ENCODE measurements at places on chromosomes 5 and 9.
A peak's percentile ranks its signal among the peaks of the same experiment; 100 is the strongest.

- no peak for DNase-seq
Measured at GRCh38 chr5:125814119-125814518, 609.1 kb upstream of the GRAMD2B start.

- no peak for DNase-seq
Measured at GRCh38 chr9:136115641-136116359, 2.9 kb downstream of the TMEM250 start.

GRCh38 chr9:33139421-33140228 lies 27.5 kb downstream of the B4GALT1 start:
- DNase-seq, result peak; percentile 88

- DNase-seq, result no peak
Measured at GRCh38 chr9:78567693-78568092, 270.8 kb downstream of the PSAT1 start.

GRCh38 chr5:135063511-135064234 lies 29.6 kb upstream of the PITX1 start:
- DNase-seq, result peak; percentile 57

DNA sequence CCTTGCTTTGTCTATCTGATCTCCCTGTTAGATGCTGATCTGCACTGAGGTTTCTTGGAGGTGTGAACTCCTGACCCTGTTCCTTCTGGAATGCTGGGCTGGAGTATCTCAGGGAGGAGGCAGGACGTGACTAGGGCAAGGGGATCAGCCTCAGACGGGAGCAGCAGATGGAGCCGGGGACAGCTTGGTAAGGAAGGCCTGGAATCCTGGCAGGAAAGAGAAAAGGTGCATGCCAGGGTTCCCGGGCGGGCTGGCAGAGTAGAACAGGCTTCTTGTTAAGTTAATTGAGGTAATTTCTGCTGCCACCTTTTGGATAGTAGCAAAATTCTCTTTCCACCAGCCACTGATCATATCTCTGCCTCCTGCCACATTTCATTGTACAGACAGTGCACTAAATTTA lies 180.9 kb downstream of the ZNF462 start:
- DNase-seq, result no peak

- no peak for DNase-seq
Measured at GRCh38 chr5:135304352-135305221, 94.4 kb downstream of the MACROH2A1 start.

DNA sequence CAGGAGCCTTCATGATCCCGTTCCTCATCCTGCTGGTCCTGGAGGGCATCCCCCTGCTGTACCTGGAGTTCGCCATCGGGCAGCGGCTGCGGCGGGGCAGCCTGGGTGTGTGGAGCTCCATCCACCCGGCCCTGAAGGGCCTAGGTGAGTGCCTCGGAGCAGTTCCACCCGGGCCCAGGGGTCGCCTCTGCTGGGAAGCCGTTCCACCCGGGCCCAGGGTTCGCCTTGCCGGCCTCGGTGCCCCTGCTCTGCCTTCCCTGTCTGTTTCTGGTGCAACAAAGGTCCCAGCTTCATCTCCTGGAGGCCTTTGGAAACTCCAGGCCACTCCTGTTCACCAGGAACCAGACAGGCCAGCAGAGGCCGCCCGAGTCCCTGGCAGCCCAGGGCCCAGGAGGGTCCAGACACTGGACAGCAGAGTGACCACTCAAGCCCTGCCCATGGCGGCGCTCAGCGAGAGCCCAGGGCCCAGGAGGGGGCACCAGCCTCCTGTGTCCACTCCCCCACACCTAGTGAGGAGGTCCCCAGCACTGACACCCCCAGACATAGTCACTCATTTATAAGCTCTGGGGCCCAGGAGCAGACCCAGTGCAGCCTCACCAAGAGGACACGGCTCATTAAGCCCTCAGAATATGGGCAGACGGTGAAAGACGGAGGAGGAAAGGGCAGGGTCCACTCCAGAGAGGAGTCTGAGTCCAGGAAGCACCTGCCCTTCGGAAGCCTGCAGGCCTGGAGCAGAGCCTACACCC lies 7.5 kb downstream of the SLC6A19 start:
- DNase-seq, result no peak

DNA sequence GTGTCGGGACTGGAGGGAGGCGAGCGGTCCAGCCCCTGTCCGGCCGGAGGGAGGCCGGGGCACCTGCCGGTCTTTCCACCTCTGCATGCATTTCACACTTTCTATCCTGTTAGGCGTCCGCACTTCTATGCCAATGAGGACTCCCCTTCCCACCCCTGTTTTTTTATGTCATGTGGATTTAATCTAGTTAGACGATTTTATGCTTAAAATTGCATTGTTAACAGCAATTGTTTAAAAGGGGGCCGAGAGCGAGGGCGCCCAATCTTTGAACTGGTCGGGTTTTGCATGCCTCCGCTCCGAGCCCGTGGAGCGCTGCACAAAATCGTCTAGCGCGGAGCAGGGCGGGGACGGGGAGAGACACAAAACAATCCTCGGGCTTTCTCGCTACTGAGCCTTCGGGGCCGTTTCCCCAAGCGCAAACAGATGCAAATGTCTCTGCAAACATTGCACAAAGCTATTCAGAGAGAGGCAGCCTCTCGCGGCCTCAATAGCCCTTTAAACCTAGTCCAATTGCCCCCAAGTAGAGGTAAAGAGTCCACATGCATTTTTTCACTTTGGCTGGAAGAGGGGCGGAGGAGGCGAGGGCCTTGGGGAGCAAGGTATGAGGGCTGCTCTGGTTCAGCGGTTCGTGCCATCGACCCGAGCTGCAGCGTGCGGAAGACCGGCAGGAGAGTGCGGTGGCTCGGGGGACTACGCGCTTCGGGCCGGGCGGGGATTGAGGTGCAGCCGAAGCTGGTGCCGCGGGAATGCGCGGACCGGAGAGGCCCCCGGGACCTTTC lies 37.5 kb upstream of the TIFAB start:
- DNase-seq, result no peak

- DNase-seq, result peak; percentile 79
Measured at GRCh38 chr5:93677359-93677891, 64.0 kb downstream of the POU5F2 start.

DNA sequence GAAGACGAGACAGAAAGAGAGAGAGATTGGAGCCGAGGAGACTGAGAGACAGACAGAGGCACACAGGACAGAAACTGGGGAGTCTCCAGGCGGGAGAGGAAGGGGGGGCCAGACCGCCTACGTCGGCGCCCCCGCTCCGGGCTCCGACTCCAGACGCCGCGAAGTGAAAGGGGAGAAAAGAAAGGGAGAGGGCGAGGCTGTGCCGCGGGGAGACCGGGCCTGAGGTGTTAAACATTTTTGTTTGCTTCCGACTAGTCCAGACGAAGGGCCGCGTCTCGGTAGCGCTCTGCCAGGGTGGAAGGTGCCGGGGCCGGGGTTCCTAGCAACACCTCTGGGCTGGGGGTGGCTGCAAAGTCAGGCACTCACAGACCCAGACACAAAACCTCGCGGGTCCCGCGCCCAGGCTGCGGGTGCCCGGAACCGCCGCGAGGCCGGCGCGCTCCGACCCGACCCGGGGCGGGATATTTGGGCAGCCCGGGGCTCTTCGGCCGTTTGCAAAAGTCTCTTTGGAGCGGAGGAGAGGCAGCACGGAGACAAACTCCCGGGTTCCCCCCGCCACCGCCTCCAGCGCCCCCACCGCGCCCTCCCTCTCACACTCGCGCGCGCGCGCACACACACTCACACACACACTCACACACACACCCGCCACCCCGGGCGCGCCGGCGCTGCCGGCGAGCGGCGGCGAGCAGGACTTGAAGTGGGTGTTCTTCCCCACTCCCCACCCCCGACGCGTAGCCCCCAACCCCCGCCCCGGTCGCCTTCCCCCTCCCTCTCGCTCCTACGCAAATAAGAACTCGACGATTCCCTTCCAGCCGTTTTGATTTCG lies 626 bp upstream of the FST start:
- peak; percentile 89 for DNase-seq

DNA sequence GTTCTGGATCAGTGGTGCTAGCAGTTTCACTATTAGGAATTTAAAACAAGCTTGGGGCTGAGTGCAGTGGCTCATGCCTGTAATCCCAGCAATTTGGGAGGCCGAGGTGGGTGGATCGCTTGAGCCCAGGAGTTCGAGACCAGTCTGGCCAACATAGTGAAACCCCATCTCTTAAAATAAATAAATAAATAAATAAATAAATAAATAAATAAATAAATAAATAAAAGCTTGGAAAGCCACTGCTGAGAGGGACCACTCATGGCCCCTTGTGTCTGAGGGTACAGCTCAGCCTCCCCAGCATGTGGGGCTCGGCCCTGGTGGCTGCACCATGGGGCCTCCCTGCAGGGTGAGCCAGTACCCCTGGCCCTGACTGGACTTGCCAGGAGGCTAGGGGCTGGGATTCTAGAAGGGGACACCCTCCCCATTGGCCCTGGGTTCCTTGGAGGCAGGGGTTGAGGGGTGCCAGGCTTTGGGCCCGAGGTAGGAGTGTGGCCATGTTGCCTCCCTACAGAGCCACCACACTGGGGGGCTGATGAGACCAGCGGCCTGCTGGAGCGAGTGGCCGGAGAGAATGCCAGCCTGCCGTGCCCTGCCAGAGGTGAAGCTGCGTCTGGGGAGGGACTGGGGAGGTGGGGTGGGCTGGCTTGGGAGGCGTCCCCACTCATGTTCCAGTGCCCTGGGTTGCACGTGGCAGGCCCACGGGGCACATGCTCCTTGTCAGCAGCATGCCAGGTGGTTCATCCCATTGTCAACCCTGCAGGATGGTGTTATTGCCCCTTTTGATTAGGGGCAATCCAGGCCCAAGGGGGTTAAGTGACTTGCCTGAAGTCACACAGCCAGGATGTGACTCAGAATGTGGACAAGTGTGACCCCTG lies 76.5 kb downstream of the HMCN2 start:
- no peak for DNase-seq

- no peak for DNase-seq
Measured at GRCh38 chr5:69364414-69364813, 4.9 kb downstream of the AK6 start.

DNA sequence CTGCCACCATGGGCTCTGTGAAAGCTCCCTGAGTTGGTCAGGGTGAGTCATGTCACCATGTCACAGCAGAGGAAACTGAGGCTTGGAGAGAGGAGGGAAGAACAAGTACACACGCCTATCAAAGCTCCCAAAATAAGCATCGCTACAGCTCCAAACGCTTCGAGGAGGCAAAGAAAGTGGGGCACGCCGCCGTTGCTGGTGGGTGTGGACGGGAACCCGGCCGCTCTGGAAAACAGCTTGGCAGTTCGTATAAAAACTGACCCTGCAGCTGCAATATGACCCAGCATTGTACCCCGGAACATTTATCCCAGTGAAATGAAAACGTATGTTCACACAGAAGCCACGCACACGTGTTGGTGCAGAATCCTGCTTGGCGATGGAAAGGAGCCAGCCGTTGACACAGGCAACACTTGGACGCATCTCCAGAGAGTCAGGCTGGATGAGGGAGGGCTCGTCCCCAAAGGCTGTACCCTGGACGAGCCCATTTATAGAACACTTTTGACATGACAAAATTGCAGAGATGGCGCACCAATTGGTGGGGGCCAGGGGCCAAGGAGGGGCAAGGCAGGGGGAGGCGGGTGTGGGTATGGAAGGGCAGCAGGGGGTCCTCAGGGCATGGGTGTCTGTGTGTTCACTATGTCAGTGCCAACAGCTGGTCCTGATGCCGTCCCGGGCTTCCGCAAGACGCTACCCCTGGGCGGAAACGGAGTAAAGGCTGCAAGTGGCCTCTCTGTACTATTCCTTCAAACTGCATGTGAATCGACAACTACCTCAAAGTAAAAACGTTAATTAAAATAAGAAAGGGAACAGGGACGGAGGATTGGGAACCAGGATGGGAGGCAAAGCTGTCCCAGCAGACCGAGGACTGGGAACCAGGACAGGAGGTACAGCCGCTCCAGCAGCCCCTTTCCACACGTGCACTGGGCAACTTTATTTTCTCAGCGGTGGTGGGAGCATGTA lies 173.0 kb downstream of the OLFM1 start:
- no peak for DNase-seq

- no peak for DNase-seq
Measured at GRCh38 chr5:155562158-155562557, 548.6 kb downstream of the KIF4B start.

GRCh38 chr9:104750185-104750767 lies 2.8 kb downstream of the NIPSNAP3A start:
- no peak for DNase-seq
